ENCODE measurements at places on chromosomes 5 and 9.
A peak's percentile ranks its signal among the peaks of the same experiment; 100 is the strongest.

GRCh38 chr5:17734011-17734410 is 99.8 kb downstream of the TAF11L14 start:
- no peak for DNase-seq

DNA sequence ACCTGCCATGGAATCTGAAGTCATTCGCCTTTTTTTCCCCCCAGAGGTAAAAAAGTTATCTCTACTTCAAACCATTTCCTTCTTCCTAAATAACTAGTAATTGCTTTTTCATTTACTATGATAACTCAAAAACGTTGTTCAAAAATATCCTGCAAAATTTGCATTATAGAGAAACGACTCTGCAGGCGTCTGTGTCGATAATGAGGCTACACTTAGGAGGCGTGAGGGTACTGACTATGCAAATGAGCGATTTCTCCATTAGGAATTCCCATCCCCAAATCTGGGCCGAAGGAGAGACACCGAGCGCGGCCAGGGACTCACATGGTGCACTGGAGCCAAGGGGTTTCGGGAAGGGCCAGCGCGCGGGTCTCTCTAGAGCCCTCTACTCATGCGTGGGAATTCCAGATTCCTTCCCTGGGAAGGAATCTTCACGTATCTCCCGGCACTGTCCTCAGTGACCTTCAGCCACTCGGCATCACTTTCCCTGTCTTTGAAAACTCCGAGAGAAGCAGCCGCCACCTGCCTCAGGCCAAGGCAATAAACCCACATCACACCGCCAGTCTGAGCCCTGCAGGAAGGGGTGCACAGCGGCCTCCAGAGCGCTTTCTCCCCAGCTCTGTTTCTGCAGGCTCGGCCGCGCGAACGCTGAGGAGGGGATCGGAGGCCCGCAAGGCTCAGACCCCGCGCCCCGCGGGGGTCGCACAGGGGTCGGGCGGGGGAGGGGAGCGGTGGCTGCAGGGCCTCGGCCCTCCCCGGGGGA is 718 bp upstream of the DENND4C start:
- DNase-seq: peak; percentile 57

- no peak for DNase-seq
Measured at GRCh38 chr5:178259623-178260536, 27.3 kb upstream of the PHYKPL start.

DNA sequence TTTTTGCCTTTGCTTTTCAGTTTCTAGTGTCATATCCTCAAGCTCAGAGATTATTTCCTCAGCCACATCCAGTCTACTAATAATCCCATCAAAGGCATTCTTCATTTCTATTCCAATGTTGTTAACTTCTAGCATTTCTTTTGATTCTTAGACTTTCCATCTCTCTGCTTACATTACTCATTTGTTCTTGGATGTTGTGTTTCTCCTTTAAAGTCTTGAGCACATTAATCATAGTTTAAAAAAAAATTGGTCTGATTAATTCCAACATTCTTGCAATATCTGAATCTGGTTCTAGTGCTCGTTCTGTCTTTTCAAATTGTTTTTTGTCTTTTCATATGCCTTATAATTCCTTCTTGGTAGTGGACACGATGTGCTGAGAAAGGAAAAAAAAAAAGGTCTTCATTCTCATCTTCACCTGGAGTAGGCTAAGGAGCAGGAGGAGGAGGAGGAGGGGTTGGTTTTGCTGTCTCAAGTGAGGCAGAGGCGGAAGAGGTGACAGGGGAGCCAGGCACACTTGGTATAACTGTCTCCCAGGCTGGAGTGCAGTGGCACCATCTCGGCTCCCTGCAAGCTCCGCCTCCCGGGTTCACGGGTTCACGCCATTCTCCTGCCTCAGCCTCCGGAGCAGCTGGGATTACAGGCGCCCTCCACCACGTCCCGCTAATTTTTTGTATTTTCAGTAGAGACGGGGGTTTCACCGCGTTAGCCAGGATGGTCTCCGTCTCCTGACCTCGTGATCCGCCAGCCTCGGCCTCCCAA is 16.3 kb downstream of the PRXL2C start:
- DNase-seq: no peak

DNA sequence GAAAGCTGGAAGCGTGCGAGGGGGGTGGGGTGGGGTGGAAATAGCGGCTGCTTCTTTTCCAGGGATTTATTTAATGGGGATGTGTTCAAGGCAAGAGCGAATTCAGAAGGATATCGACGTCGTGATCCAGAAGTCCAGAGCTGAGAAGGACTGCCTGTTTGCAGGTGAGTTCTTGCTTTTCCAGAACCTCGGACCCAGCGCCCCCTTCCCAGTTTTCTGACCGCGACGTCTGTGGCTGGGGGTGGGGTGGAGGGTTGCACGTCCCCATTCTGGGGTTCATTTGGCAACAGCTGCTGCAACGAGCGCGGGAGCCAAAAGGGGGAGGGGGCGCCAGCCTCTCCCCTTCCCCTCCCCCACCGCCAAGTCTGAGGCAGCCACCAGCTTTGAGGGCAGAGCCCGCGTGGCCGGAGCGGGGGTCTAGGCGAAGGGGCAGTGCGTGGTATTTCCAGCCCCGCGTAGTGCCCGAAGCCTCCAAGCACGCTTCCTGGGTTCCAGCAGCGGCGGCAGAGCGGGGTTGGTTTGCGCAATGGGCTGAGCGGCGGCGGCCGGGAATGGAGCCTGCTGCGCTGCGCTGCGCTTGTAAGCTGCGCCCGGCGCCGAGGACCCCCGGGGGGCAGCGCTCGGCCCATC is 701 bp downstream of the PARP8 start:
- no peak for DNase-seq

GRCh38 chr5:103674251-103674650 is 111.7 kb upstream of the NUDT12 start:
- DNase-seq: no peak

DNA sequence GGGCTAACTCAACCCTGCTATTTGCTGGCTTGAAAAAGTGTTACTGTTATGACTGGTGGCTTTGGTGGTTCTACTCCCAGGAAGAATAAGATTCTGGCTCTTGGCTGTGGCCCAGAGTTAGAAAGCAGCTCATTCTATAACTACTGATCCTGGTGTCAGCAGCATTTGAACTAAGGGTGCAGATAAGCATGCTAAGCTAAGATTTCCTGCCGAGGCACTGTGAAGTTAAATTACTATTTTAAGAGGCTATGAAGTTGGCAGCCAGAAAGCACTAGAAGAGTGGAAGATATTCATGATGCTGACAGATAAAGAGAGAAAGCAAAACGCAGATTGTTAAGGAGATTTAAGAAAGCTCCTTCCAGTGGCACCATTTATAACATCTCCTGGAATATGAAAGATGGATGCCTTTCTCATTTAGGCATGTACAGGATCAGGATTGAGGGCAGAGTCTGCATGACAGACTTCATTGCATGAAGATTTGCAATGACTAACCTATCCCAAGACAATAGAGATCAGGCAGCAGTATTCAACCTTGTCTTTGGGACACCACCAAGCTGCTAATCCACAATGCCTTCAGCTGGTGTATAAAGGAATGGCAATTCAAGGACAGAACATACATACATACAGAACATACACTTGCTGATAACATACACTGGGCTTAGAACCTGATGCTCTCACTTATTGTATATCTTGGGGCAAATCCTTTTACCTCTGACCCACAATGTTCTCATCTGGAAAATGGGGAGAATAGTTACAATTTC is 11.7 kb downstream of the BRINP1 start:
- DNase-seq: no peak

GRCh38 chr9:136695435-136695895 is 8.2 kb upstream of the AGPAT2 start:
- DNase-seq: no peak

DNA sequence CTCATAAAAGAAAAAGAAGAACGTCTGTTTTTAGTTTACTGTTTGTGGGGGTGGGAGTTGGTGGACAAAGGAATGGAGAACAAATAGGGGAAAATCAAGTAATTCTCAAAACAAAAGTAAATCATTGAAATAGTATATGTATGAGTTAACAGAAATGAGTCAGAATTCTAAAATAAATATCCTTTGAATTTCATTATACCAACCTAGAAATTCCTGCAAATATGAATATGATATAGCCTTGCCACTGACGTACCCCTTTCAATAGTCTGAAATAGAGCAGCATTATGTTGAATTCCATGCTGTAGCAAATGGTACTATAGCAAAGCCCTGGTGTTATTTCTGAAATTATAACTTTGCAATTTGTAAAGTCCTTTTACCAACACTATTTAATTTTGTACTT is 29.6 kb upstream of the DTWD2 start:
- no peak for DNase-seq

DNA sequence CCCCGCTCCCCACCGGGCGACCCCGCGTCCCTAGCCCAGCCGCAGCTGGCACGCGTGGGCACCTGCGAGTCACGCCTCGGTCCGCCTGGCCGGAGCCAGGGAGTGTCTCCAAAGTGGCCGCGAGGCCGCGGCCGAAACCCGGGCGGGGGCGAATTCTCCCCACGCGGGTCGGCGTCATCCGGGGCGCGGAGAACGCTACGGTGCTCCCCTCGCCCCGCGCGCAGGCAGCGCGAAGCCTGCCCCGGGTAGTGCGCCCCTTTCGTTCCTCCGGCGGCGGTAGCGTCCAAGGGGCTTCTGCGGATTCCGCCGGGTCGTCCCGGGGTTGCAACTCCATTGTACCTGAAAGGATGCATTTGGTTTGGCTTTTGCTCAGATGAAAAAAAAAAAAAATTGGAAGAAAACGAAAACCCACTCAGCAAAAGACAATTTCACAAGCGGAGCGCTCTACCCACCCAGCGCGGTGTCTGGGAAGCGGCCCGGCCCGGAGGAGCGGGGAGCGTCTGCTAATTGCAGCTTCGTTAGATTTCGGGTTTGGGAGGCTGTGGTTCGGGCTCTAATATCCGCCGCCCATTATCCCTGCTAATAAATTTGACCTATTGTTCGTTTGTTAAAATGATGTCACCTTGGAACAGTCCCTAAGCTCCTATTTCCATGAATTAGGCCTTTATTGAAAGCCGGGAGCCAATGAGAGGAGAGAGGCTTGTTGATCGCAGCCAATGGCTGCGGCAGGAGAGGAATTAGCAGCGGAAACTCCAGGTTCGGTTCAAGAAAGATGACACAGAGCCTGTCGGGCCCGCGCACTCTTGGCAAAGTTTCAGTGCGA is at the start of gene TLX3:
Gene TLX3, plus strand, starts transcription at position 796 of the 823 bp plus-strand sequence. CDS start 118 bp downstream, outside the sequence.
- no peak for DNase-seq

- peak; percentile 59 for DNase-seq
Measured at GRCh38 chr5:151086905-151087360, 6.1 kb upstream of the TNIP1 start.

- DNase-seq: no peak
Measured at GRCh38 chr5:171544913-171545765, 125.7 kb downstream of the FGF18 start.

- DNase-seq: no peak
Measured at GRCh38 chr5:42858687-42859086, 47.0 kb upstream of the SELENOP start.

DNA sequence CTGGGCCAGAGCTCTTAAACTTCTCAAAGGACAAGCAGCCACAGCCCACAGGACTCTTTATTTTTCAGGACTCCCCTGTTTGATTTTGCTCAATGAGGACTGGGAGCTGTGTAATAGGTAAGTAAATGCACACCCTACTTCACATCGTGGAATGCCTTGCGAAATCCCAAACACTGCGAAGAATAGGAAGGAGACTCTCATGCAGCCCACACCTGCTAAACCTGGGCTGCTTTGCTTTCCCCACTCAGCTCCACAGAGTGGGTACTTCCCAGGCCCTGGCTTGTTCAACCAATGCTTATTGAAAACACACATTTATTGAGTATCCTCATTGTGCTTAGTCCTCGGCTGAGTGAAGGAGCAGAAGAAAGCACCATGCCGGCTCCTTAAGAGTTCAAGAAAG is 103.3 kb upstream of the FSTL4 start:
- no peak for DNase-seq

DNA sequence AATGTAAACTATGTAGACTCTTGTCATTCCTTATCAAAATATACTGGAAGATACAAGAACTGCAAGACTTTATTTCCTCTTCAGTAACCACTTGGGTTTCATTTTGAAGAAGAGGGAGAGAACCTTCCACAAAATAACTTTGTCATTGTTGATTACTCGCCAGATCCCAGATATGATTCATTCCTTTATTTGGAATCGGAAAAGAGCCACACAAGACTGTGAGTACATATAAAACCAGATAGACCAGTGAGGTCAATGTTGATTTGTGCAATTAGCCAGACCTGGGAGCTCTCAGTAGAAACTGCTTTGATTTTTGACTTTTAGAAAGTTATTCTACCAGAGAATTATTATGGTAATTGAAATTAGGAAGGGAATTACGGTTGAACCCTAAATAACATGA is 146.1 kb downstream of the TMEM167A start:
- DNase-seq: no peak

DNA sequence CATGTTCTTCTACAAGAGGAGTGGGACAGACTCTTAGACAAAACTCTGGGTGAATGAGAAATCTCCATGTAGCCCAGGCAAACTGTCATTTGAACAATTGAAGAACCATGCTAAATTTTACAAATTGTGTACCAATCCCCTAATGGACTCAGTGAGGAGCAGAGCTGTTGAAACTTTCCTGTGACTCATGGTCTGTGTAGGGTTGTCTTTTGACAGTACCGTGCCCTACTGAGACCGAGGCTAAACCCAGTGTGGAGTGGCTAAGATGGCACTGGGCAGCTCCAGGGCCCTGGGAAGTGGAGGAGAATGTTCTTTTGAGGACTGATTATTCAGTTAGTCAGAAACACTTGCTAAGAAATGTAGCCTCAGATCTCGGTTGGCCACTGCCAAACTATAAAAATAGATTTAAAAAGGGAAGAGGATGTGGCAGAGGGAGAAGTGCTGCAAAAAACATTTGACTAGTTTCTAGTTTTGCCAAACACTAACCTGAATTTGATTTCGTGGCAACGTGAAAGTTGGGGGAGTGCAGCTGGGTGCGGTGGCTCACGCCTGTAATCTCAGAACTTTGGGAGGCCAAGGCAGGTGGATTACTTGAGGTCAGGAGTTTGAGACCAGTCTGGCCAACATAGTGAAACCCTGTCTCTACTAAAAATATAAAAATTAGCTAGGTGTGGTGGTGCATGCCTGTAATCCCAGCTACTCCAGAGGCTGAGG is 24.7 kb downstream of the POU4F3 start:
- DNase-seq: no peak

DNA sequence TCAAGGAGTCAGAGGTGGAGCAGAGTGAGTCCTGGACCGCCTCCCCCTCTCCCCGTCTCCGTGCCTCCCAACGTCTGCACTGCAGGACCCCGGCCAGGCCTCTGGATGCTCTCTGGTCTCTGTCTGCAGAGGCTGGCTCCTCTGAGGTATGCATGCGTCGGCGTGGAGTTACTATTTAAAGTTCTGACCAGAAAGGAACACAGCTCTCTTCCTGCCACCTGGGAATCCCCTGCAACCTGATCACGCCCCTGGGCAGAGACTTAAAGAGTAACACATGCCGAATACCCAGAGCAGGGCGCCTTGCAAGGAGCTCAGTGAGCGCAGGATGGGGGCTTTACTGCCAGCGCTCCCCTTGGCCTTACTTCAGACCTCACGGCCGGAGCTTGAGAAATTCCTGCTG is 16.0 kb downstream of the ANXA6 start:
- peak; percentile 46 for DNase-seq
